ENCODE measurements at places on chromosomes 4 and X. TPM values are rescaled to one million over a fixed set of nuclear protein-coding genes. Genes with fewer than 3 reads are reported as not detected.

- no peak overlapping the region for H3K27ac ChIP-seq
- no peak overlapping the region for H3K4me3 ChIP-seq
- DNase-seq: no peak
- no peaks in the 10 kb centered on the region for H3K36me3 ChIP-seq
Measured at GRCh38 chrX:123923211-123923610, 38.3 kb upstream of the STAG2 start.

GRCh38 chrX:10619425-10620046 lies 849 bp downstream of the MID1 start:
- peak overlapping the region; percentile 34 for H3K4me3 ChIP-seq
- DNase-seq: no peak
- H3K36me3 ChIP-seq: no peaks in the 10 kb centered on the region
- peaks cover 5% of the 10 kb centered on the region for H3K27me3 ChIP-seq
- no peak overlapping the region for H3K27ac ChIP-seq

RAB39B gene
- total RNA-seq: 5.6 TPM

GRIA3 gene
- not detected for total RNA-seq

SSX1 gene
- not detected for total RNA-seq

GRCh38 chr4:119659576-119659975 lies 31.0 kb upstream of the PDE5A start:
- H3K27ac ChIP-seq: no peak overlapping the region
- DNase-seq: no peak
- H3K4me3 ChIP-seq: no peak overlapping the region
- peaks cover 3% of the 10 kb centered on the region for H3K27me3 ChIP-seq
- no peaks in the 10 kb centered on the region for H3K4me1 ChIP-seq

SPANXB1 gene
- total RNA-seq: not detected

DNA sequence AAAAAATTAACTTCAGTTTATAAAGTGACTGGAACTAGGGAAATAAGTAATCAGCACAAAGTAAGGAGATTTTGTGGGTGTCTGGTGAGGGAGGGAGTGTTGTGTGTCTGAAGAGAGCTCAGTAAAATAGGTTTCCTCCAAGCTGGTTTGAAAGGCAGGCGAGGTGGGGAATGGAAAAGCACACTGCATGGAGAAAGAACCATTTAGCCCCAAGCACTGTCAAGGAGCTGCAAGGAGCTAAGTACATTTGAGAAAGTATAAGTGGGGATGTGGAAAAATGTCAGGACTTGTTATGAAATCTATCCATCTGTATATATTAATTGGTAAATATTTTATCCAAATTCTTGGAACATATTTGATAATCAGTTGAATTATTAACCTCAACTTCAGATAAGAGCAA lies 956 bp downstream of the C4orf51 start:
- no peak for DNase-seq
- H3K27me3 ChIP-seq: peaks cover 10% of the 10 kb centered on the region
- H3K4me1 ChIP-seq: no peaks in the 10 kb centered on the region
- H3K36me3 ChIP-seq: no peaks in the 10 kb centered on the region
- no peak overlapping the region for H3K27ac ChIP-seq

DNA sequence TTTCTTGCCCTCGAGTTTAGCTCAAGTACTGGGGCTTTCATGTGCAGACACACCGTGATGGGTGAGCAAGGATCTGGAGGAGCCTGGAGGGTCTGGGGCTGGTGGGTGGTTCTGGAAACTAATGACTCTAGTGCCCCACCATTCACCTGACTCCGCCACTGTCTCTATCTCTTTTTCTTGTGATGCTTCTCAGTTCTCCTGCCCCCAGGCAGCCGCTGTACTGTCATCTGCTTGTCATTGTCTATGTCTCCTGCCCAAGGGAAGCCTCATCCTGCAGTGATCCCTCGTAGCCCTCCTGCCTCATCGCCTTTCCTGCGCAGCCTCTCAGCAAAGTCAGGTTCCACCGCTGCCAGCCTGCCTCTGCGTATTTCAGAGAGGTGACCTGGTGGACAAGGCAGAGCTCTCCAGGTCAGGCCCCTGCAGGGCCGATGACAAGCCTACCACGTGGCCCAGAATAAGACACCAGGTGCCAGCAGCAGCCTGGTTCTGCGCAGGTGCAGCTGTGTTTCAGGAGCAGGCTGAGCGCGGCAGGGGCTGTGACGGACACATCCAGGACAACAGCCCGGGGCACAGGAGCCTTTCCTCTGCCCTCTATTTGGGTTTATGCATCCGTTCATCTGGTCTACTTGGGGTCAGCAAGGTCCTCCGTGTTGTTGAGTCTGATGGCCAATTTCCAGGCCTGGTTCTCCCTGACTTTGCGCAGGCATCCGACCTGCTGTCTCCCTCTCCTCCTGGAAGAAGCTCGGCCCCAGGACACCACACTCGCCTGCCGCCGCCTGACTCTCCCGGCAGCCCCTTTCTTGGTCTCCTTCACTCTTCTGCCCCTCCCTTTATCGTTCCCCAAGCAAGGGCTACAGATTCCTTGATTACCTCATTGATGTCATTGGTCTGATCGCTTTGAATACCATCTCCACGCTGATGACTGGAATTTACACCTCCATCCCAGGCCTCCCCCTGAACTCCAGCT lies 30.9 kb upstream of the CDKN2AIP start:
- H3K36me3 ChIP-seq: no peaks in the 10 kb centered on the region
- DNase-seq: no peak
- no peak overlapping the region for H3K4me3 ChIP-seq
- H3K27ac ChIP-seq: no peak overlapping the region

- no peak for DNase-seq
- H3K4me1 ChIP-seq: no peaks in the 10 kb centered on the region
- H3K27me3 ChIP-seq: no peaks in the 10 kb centered on the region
- no peak overlapping the region for H3K4me3 ChIP-seq
- H3K36me3 ChIP-seq: peaks cover 49% of the 10 kb centered on the region
Measured at GRCh38 chr4:850323-850945, 24.5 kb upstream of the CPLX1 start.

DNA sequence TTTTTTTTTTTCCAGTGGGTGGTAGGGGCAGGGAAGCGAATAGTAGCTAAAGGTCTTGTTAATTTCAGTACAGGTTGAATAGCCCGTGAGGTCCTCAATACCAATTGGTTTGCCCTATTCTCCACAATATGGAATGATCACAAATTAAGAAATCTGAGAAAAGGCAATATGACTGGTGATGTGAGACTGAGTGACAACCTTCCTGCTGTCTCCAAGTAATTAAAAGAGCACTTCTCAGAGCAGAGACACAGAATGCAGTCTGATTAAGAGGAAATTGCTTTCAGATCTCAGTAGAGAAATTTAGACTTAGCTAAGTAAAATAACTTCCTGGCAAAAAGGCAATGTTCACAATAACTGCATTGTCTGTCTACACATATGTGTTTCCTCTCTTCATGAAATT lies 23.0 kb downstream of the GPR174 start:
- H3K4me3 ChIP-seq: peak overlapping the region; percentile 5
- H3K27ac ChIP-seq: peak overlapping the region; percentile 69
- peaks cover 30% of the 10 kb centered on the region for H3K36me3 ChIP-seq
- H3K27me3 ChIP-seq: no peaks in the 10 kb centered on the region
- no peak for DNase-seq

- no peaks in the 10 kb centered on the region for H3K4me1 ChIP-seq
- DNase-seq: no peak
- no peaks in the 10 kb centered on the region for H3K36me3 ChIP-seq
Measured at GRCh38 chr4:122764821-122765215, 32.3 kb downstream of the BBS12 start.

DNA sequence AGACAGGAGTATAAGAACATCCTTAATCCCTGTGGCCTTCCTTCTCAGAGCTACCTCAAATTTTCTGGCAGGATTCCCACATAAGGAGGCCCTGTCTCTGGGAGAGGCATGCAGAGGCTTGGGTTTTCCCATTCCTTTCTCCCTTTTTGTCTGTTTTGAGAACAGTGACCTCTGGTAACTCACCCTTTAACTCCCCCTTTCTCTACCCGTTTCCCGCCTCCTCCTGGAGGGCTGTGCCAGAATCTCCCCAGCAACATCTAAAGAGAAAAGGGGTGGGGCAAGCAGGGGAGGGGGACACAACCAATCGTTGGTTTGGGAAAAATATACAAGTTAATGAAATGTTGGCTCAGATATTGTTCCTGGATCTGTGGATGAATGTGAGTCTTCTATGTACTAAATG lies 303.7 kb upstream of the IRS4 start:
- H3K27ac ChIP-seq: no peak overlapping the region
- no peaks in the 10 kb centered on the region for H3K27me3 ChIP-seq
- no peaks in the 10 kb centered on the region for H3K36me3 ChIP-seq

TBC1D25 gene
- total RNA-seq: 26.7 TPM

GRCh38 chr4:164536814-164537213 lies 217.1 kb upstream of the SMIM31 start:
- DNase-seq: no peak
- H3K36me3 ChIP-seq: no peaks in the 10 kb centered on the region
- H3K4me3 ChIP-seq: no peak overlapping the region

SHOX gene
- total RNA-seq: not detected

ESX1 gene
- not detected for total RNA-seq

DNA sequence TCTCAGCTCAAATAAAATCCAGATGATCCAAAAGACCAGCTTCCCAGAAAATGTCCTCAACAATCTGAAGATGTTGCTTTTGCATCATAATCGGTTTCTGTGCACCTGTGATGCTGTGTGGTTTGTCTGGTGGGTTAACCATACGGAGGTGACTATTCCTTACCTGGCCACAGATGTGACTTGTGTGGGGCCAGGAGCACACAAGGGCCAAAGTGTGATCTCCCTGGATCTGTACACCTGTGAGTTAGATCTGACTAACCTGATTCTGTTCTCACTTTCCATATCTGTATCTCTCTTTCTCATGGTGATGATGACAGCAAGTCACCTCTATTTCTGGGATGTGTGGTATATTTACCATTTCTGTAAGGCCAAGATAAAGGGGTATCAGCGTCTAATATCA lies 18.7 kb upstream of the TLR8 start:
- DNase-seq: no peak
- no peak overlapping the region for H3K27ac ChIP-seq
- no peak overlapping the region for H3K4me3 ChIP-seq
- no peaks in the 10 kb centered on the region for H3K36me3 ChIP-seq

DNA sequence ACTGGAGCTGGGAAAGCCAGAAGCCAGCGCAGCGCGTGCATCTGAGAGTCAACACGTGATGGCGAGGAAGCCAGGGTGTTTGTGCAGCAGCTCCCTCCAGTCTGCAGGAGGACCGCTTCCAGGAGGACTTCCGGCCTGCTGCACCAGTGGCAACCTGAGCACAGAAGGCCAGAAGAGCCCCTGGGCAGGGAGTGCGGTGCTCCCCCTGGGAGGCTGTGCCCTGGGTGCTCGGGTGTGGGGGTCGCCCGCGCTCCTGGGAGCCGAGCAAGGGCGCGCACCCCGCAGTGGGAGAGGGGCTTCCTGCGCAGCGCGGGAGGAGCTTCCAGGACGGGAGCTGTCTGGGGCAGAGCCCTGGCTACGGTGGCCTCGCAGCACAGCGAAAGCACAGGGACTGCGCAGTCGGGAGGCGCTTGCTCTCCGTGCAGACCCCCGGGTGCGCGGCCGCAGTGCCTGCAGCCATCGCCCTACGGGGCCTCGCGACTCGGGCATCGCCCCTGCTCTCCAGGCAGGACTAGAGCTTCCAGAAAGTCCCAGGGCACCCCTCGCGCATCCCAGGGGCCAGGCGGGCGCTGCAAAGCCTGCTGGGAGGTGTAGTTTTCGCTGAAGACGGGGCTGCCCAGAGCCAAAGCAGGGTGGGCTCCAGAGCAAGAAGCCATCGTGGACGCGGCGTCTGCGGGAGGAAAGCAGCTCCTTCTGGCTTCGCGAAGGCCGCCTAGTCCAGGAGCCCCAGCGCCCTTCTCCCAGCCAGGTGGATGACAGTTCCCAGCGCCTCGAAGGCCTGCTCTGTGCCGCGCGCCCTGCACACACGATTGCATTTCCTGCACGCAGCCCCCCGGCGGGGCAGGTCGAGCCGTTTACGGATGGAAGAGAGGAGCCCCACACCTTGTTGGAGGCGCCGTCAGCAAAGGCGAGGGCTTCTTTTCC lies 24.1 kb upstream of the WFS1 start:
- no peak overlapping the region for H3K4me3 ChIP-seq
- peaks cover 11% of the 10 kb centered on the region for H3K4me1 ChIP-seq
- H3K36me3 ChIP-seq: no peaks in the 10 kb centered on the region
- no peak overlapping the region for H3K27ac ChIP-seq
- peaks cover 60% of the 10 kb centered on the region for H3K27me3 ChIP-seq
- DNase-seq: no peak
